ENCODE measurements at places on chromosomes 4 and X. TPM values are rescaled to one million over a fixed set of nuclear protein-coding genes. Genes with fewer than 3 reads are reported as not detected.

- no peak for DNase-seq
These were observed 1026.0 kb downstream of the ADGRL3 start for GRCh38 chr4:62226082-62226481.

The CENPVL2 gene
- not detected for total RNA-seq

- no peak for DNase-seq
These were observed 56.9 kb downstream of the ARHGAP10 start for GRCh38 chr4:147788791-147789190.

DNA sequence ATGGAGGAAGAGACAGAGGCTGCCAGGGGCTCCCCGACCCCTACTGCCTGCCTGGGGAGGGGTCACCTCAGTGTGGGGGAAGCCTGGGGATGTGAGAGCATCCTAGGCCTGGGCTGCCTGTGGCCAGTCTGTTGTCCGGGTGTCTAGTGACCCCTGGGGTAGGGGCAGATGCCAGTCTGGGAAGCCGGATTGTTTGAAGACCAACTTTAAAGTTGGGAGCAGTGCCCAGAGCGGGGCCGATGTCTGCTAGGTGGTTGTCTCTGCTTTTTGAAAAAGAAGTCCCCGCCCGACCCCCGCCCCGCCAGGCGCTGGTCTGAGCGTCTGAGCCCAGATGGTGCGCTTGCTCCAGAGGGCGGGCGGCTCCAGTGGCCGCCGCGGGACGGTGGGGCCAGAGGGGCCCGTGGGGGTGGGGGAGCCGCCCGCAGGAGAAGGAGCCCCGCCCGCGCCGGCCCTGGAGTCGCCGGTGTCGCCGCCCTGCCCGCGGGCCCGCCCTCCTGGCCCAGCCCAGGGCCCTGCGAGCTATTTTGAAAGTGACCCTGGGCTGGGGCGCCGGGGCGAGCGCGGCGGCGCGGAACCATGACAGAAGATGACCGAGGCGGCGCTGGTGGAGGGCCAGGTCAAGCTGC lies at the start of gene DOK7:
Gene DOK7, plus strand, starts transcription at position 517 of the 626 bp plus-strand sequence. Its CDS starts 70 bp downstream, at position 587.
- DNase-seq = no peak

DNA sequence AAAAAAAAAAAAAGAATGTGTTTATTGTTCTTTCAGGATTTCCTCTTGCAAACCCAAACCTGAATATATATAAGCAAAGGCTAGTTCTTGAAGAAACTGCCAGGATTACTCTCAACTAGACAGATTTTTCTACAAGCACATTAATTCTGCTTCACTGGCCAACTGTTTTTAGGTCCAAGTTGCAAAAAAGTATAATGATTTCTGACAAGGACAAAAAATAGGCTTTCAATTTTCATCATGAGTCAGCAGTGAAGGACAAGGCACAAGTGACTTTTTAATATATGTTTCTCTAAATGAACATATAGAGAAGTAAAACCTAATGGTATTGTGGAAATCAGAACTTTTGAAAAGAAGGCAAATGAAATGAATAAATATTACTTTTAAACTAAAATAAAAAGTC lies 73.7 kb downstream of the ELOVL6 start:
- no peak for DNase-seq

DNA sequence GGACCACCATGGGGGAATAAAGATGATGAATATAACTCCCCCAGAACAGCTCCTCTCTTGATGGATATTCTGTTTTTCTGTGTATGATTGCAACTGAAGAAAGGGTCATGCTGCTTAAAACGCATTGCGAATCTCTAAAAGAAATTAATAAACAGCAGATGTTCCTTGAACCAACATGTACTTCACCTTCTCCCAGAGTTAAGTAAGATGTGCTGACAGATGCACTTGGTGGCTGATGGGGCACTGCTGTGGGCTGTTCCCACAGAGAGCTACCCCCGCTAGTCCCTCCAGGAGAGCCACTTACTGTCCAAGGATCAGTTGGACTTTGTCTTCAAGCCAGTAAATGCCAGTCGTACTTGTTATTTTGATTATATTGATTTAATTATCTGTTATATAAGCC lies 26.3 kb upstream of the C4orf54 start:
- DNase-seq = no peak

The PDCL2 gene
- not detected for total RNA-seq

DNA sequence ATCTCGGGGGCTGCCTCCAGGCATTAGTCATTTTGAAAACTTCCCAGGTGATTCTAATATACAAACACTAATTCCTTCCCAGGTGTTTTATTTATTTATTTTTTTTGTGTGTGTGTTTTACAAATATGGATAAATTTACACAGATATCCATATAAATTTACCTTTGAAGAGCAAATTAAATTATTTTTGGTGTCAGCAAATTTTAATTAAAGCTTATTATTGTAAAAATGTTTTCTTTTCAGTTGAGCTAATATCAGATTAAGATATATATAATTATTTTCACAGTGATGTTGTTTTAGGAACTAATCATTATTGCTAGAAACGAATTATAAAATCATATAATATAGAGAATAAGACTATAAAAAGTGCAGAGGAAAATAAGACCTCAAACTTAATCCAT lies 62.0 kb upstream of the FREM3 start:
- DNase-seq = no peak

The MAOB gene
- total RNA-seq = 0.09 TPM

GRCh38 chr4:150126864-150127203 lies 48.6 kb downstream of the DCLK2 start:
- no peak for DNase-seq

DNA sequence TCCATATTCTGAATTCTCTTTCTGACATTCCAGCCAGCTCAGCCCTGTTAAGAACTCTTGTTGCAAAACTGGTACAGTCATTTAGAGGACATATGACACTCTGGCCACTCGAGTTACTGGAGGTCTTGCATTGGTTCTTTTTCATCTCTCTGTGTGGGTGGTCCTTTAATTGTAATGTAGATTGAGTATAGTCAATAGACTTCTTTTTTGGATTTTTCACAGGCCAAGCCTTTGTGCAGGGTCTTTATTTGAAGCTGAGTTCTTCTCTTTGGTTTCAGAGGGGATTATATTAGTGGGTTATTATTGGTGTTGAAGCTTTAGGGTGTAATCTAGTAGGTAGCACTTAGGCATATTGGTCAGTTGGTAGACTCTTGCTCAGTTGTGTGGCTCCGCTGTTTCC lies 118.0 kb upstream of the GIMD1 start:
- DNase-seq = no peak

The PHEX gene
- total RNA-seq = 3.0 TPM

GRCh38 chr4:157459785-157460184 lies 239.3 kb downstream of the GRIA2 start:
- DNase-seq = no peak

- no peak for DNase-seq
These were observed 150.1 kb upstream of the NEIL3 start for GRCh38 chr4:177159600-177159999.

DNA sequence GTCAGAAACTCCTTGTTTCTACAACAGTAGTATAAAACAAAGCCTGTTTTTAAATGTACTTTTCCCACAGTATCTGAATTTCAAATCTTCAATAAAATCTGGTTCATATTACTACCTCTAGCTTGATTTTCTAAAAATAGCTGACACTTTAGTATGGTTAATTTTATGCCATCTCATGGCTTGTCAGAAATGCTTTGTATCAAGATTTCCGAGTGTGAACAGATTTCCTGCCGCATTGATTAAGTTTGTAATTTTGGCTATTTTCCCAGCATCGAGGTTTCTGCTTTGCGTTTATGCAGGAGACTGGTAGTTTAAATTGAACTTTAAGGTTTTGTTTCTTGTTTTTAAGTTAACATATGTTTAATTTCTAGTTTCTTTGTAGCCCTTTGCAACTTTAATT lies 44.2 kb downstream of the CLCN3 start:
- DNase-seq = no peak

- no peak for DNase-seq
These were observed 33.3 kb downstream of the APBB2 start for GRCh38 chr4:41181037-41181436.

DNA sequence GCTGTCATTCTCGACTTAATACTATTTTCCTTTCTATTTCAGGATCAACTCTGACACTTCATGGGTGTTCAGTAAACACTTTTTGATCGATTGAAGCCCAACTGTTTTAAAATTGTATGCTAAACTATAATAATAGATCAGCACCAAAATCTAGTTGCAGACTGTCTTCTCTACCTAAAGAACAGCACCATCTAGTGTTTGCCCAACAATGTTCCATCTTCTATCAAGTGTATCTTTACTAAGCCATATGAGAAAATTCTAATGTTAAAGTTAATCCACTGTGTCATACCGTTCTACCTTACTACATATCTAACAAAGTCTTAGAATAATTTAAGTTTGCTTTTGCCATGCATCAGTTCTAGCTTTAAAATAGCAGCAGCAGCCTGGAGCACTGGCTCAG lies 113.0 kb upstream of the PRDX4 start:
- DNase-seq = no peak

DNA sequence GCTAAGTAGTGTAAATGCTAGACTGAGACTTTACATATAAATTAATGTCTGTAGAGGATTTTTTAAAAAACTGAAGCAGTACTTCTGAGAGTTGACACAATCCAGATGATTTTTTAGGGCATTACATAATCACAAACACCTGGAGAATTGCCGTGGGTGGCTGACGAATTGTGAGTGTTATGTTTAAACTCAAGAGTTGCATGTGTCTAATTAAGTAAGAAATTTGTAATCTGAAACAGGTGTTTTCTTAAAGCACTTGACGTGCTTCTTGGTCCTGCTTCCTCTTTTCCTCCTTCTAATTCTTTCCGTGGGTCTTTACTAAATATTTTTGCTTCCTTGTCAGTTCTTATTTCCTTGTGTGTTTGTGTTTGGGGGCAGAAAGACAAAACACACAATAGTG lies 27.8 kb downstream of the PIR start:
- peak; percentile 8 for DNase-seq

- peak; percentile 79 for DNase-seq
These were observed 39.5 kb upstream of the CD40LG start for GRCh38 chrX:136608295-136608933.

The RAB39B gene
- total RNA-seq = 17.2 TPM

DNA sequence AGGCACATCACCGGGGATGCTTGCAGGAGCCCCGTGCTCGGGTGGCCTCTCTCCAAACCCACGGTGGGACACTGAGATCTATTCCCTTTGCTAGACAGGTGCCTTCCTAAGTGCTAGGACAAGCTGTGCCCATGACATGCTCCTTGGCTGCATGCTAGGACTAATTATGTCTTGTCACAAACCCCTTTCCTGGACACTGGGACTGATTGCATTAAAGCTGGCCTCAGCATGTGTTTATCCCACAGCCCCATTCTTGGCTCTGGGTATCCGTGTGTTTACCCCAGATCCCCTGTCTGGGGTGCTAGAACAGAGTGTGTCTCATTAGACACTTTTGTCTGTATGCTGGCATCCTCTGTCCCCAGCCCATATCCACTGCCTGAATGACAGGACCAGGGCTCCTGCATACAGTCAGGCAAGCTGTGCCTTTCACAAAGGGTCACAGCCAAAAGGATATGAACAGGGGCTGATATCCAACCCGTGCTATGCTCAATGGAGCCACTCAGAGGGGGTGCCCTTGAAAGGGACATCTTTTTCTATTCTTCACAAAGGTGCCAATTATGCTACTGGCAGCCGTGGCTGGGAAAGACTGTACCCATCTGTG lies 9.2 kb upstream of the IQSEC2 start:
- no peak for DNase-seq

DNA sequence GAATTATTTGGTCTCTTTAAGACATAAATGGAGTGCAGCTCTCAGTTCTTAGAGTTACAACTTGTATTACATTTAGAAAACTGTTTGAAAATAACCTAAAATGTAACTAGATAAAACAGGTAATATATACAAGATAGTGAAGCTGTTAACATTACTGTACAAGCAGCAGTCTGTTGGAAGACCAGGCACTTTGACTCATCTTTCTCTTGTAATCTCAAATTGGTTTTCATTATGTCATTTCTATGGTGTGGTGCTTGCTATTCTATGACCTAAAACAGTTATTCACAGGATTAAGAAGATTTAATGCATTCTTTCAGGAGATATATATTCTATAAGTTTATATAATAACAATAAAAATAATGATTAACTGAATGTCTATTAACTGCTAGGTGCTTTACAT lies 282.5 kb upstream of the PITX2 start:
- DNase-seq = no peak
